ENCODE measurements at places on chromosomes 4 and X.

GRCh38 chr4:141389649-141390048 lies 169.0 kb downstream of the ZNF330 start:
- no peak for DNase-seq

DNA sequence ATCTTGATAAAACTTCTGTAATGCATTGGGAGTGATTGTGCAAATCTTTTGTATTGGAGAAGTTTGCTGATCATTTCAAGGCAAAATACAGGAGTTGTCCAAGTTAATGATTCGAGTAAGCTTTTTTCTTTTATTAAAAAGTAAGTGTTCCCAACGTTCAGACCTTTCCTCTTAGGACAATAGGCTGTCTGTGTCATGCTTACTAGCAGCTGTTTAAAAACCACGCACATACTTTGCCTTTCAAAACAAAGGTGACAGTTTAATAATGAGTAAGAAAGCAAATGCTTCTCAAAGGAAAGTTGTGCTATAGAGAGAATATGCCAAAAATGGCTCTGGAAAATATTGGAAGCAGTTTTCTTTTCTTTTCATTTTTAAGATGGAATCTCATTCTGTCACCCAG lies 11.2 kb downstream of the TRAPPC11 start:
- DNase-seq = no peak

- DNase-seq = no peak
Observed at GRCh38 chrX:10549280-10549679, 71.1 kb downstream of the MID1 start.

DNA sequence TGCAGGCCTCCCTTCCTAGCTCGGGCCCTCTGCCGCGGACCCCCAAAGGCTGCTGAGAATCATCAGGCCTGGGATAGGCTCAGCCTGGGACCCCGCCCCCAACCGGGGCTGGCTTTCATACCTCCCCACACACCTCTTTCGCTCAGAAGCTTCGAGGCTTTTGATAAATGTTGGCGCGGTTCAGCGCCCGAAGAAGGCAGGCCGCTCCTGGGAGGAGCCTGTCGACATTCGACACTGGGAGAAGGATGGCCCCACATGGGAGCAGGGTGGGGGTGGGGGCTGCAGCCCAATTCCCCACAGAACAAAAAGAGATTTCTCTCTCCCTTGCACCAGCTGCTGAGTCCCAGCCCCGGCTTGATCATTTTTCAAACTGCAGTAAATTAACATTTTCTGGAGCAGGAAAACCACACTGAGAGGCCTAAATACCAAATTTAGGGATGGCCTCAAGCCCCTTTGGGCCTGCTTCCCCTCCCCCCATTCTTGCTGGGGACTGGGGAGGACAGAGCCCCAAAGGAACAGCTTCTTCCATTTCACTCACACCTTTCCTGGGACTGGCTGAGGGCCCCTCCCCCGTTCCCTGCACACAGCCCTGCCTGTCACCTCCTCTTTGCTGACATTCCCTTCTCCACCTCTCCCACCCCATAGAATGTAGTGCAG lies 112.9 kb upstream of the PJA1 start:
- no peak for DNase-seq

- DNase-seq = no peak
Observed at GRCh38 chrX:150696866-150697265, 3.7 kb downstream of the MTMR1 start.

- no peak for DNase-seq
Observed at GRCh38 chr4:126106658-126107057, 791.9 kb downstream of the FAT4 start.

GRCh38 chr4:1053080-1053661 lies 41.7 kb downstream of the FGFRL1 start:
- DNase-seq = no peak

- DNase-seq = no peak
Observed at GRCh38 chr4:101282076-101282844, 65.1 kb downstream of the PPP3CA start.

- no peak for DNase-seq
Observed at GRCh38 chr4:67779631-67780030, 25.4 kb upstream of the GNRHR start.

DNA sequence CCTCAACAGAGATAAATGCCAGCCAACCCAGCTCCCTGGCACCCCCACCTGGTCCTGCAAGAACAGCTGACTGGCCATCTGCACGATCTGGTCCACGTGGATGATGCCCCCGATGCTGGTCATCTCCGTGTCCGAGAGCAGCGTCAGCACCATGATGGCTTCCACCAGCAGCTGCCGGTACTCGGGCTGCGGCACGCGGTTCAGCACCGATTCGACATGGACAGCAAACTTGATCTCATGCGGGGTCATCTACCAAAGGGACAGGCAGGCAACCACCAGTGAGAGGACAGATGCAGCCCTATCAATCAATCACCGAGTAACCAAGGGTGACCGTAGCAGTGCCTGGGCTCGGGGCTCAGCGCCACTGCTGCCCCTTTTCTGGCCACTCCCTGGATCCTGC lies 89.8 kb downstream of the PHKA2 start:
- no peak for DNase-seq

- no peak for DNase-seq
Observed at GRCh38 chr4:71711044-71711984, 72.6 kb downstream of the GC start.

GRCh38 chrX:2989565-2989964 lies 16.8 kb upstream of the ARSH start:
- DNase-seq = no peak

DNA sequence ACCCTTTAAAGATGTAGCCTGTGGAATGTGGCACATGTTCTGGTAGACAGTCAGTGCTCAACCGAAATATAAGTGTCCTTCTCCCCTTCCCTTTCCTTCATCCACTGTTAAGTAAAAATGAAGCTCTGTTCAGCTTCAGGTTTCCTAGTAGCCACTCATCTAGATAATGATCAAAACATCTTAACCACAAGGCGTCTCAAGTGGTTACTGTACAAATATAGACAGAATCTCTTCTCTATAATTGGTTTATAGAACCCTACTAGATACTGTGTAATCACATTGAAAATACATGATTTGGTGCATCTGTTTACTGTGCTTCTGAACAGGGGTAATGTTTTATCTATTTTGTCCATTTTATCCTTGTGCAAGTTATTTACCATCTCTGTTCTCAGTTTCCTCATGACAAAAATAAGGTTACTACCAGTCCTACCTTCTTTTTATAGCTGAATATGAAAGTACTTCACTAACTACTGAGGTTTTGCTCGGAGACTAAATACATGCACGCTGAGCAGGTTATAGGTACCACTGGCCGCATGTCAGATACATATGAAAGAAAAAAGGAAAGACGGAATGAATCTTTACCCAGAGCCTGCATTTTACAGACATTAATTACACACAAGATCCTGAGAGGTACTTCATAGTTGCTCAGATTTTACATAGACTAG lies 20.3 kb upstream of the SLC25A4 start:
- DNase-seq = no peak

GRCh38 chrX:68754406-68754805 lies 74.4 kb upstream of the EFNB1 start:
- DNase-seq = no peak
